ENCODE measurements at places on chromosomes 11 and 22. TPM values are rescaled to one million over a fixed set of nuclear protein-coding genes. Genes with fewer than 3 reads are reported as not detected.

MMP8 gene
- total RNA-seq = not detected

ST13 gene
- 141 TPM for total RNA-seq

PANX1 gene
- total RNA-seq = 13.0 TPM

SLC1A2 gene
- not detected for total RNA-seq

CEND1 gene
- total RNA-seq = 0.61 TPM

TRIM51 gene
- total RNA-seq = not detected

PARVG gene
- total RNA-seq = 175 TPM

ACR gene
- total RNA-seq = not detected

NDUFC2 gene
- total RNA-seq = 193 TPM

CDCA5 gene
- 129 TPM for total RNA-seq

CRYBB3 gene
- not detected for total RNA-seq

LRRC55 gene
- not detected for total RNA-seq

AASDHPPT gene
- total RNA-seq = 31.2 TPM

GP1BB gene
- not detected for total RNA-seq

TRPC6 gene
- not detected for total RNA-seq

CD248 gene
- 80.8 TPM for total RNA-seq

SLC6A5 gene
- total RNA-seq = not detected

KCNK7 gene
- 0.95 TPM for total RNA-seq

DAGLA gene
- total RNA-seq = 0.05 TPM

C11orf86 gene
- not detected for total RNA-seq

FCHSD2 gene
- total RNA-seq = 49.6 TPM

MYBPC3 gene
- total RNA-seq = not detected

APLNR gene
- not detected for total RNA-seq

YAP1 gene
- not detected for total RNA-seq

LARGE2 gene
- total RNA-seq = 0.44 TPM

OVOL1 gene
- not detected for total RNA-seq

DCHS1 gene
- total RNA-seq = 0.23 TPM

DDIAS gene
- total RNA-seq = 16.8 TPM

MN1 gene
- total RNA-seq = 0.13 TPM

IGLL1 gene
- not detected for total RNA-seq

TMEM132A gene
- total RNA-seq = 0.47 TPM

TPBGL gene
- 0.13 TPM for total RNA-seq

IGLL5 gene
- total RNA-seq = not detected

TEF gene
- 3.0 TPM for total RNA-seq

CRYAB gene
- not detected for total RNA-seq

HOATZ gene
- total RNA-seq = 0.37 TPM

BATF2 gene
- 0.99 TPM for total RNA-seq

NCAM1 gene
- 1.4 TPM for total RNA-seq

CREB3L1 gene
- total RNA-seq = not detected

POTEH gene
- not detected for total RNA-seq

PATE2 gene
- not detected for total RNA-seq

PTPRCAP gene
- total RNA-seq = 447 TPM

GALNT18 gene
- total RNA-seq = 0.23 TPM

RNH1 gene
- 104 TPM for total RNA-seq

CALCA gene
- total RNA-seq = not detected

MIOX gene
- 0.40 TPM for total RNA-seq

FSHB gene
- not detected for total RNA-seq

GRM5 gene
- total RNA-seq = not detected

RFPL2 gene
- not detected for total RNA-seq
